Lung microvascular endothelial cell (primary cell): ENCODE measurements at places on chromosomes 12 and 14. TPM values are rescaled to one million over a fixed set of nuclear protein-coding genes. Genes with fewer than 3 reads are reported as not detected.
A peak's percentile ranks its signal among the peaks of the same experiment; 100 is the strongest.

Gene LIN52
- total RNA-seq, result 6.5 and 10.3 TPM in 2 replicates

Gene NR4A1
- 0.65 and 2.0 TPM in 2 replicates for total RNA-seq

Gene KCNA1
- not detected in 2 replicates for total RNA-seq

Gene SLC35E3
- total RNA-seq, result 2.0 and 2.8 TPM in 2 replicates

Gene TPH2
- total RNA-seq, result not detected in 2 replicates

Gene NPFF
- total RNA-seq, result not detected in 2 replicates

Gene ASB2
- not detected in 2 replicates for total RNA-seq

Gene KRT85
- total RNA-seq, result not detected in 2 replicates

Gene RAB5B
- 25.3 and 32.5 TPM in 2 replicates for total RNA-seq

Gene IFI27L2
- 9.3 and 15.0 TPM in 2 replicates for total RNA-seq

Gene MYF5
- total RNA-seq, result not detected in 2 replicates

Gene GPRC5D
- under 0.01 TPM in 1 of 2 replicates, not detected in the other for total RNA-seq

- DNase-seq, result peak; percentile 16
Measured at GRCh38 chr12:21678959-21679358, 21.3 kb upstream of the LDHB start.

- DNase-seq, result no peak
Measured at GRCh38 chr12:1929985-1930802, 11.7 kb upstream of the CACNA2D4 start.

DNA sequence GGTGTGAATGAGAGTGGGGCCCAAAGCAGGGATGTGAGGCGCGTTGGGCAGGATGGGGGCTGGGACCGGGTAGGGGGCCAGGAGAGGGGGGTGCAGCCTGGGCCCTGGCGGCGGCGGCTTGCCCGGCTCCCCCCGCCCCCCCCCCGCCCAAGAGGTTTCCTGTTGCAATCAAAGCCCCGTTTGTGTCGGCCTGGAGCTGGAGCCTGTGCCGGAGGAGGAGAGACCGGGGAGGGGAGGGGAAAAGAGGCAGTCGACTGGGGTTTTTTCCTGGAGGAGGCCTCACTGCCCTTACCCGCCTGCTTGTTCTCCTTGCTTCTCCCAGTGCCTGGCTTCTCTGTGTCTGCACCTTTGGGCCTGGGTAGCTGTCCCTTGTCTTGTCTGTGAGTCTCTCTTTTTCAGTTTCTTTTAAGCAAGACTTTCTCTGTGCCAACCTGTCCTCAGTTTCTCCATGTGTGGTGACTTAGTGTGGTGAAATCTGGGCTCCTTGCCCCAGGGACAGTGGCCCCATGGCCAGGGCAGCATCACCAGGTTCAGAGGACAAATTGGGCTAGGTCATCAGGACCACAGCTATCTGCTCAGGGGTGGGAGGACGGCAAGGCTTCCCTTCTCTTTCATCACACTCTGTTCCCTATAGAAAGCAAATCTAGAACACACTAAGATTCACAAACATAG, 8.5 kb downstream of the RARG start:
- peak; percentile 47 for DNase-seq

- DNase-seq, result no peak
Measured at GRCh38 chr12:47034661-47035060, 44.8 kb upstream of the PCED1B start.

DNA sequence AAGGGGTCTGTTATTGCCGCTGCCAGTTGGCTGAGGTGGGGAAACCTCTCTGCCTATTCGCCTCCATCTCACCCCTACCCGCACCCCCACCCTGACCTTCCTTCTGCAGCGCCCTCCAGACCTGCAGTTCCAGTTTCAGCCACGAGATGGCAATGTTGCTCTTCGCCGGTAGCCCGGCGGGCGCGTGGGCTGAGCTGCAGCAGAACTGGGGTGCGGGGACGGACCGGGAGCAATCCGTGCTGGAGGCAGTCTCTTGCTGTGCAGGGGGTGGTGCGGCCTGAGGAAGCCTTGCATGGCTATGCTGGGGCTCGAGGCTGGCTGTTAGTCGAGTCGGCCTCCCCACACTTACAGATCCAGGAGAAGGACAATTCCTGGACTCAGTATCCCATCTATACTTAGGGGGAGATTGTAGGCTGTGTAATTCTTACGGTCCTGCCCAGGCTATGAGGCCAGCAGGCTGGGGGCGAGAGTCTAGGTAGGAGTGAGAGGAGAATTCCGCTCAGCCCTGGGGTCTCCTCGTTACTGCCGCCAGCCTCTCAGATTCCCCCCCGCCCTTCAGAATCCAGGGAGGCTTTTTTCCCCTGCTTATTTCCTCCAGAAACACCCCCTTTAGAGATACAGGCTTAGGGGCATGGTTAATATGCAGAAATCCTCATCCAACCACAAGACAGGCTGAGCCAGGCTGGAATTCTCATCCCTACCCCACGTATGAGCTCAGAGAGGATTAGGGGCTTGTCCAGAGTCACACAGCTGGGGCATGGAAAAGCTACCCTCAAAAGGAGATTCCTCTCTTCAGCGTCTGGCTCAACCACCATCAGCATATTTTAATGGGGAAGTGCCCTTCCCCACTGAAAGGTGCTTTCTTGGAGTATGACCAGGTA, 118.2 kb downstream of the AACS start:
- DNase-seq, result peak; percentile 77

- DNase-seq, result no peak
Measured at GRCh38 chr12:65642061-65642661, 182.1 kb upstream of the HMGA2 start.
